ENCODE measurements at places on chromosomes 5 and 9. TPM values are rescaled to one million over a fixed set of nuclear protein-coding genes. Genes with fewer than 3 reads are reported as not detected.

- DNase-seq, result no peak
These were observed 205.5 kb downstream of the TMC1 start for GRCh38 chr9:72726947-72727346.

- no peak for DNase-seq
These were observed 926.4 kb downstream of the MAT2B start for GRCh38 chr5:164431634-164432304.

DNA sequence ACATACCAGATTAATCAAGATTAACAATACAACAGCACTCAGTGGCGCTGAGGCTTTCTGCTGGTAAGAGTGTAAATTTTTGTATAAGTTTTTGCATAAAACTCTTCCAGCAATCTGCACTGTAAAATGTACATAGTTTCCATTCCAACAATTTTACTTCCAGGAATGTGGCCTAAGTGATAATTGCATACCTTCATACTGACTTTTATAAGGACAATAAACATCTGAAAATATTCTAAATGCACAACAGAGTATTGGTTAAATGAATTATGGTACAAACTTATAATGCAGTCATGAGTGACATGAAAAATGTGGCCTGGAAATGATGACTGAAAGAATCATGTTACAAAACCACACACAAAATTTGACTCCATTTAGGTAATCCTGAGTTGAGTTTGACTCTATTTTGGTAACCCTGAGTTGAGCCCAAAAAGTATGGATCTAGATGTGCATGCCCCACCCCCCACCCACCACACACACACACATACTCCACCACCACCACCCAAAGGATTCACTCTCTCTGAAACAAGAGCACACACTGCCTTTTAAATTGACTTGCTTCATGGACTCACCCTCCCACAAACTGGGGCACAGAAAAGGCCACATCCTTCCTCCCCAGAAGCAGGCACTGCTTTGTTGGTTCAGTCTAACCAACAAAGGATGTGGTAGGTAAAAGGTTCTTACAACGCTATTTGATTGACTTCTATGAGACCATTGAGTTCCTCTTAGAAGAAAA lies 137.6 kb downstream of the SUSD1 start:
- no peak for DNase-seq

GRCh38 chr5:82259172-82259800 lies 18.9 kb downstream of the RPS23 start:
- DNase-seq, result no peak

DNA sequence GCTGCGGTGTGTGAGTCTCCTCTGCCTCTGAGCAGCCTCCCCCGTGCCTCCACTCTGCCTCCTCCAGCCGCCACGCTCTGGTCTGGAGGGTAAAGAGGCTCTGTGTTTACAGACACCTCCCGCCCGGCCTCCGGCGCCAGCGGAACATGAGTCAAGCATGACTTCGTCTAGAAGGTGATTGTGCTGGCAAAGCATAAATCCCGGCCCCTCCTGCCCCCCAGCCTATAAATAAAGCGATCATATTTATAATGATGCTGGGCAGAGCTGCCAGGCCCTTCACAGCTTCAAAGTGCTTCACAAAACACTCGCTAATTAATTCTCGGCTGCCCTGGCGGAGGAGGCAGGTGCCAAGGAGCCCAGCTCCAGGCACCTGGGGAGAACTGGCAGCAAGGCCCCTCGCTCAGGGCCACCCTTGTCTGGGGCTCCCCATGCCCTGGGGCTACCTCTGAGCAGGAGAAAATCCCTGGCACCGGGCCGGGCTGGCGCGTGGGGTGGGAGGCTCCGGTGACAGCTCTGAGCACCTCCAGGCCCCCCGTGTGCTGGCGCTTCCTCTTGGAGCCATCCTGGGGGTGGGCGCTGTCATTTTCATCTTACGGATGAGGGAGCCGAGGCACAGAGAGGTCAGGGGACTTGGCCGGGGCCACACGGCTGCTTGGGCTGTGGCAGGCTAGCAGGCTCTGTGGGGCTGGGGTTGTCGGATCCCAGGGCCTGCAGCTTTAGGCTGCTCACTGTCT lies 87.8 kb downstream of the RXRA start:
- DNase-seq, result no peak

- DNase-seq, result no peak
These were observed 120.0 kb downstream of the PDZD2 start for GRCh38 chr5:31758803-31759425.

- no peak for DNase-seq
These were observed 346.0 kb downstream of the KDM4C start for GRCh38 chr9:7103771-7104170.

- peak; percentile 90 for DNase-seq
These were observed 744 bp upstream of the PPP2CA start for GRCh38 chr5:134226441-134227192.

DNA sequence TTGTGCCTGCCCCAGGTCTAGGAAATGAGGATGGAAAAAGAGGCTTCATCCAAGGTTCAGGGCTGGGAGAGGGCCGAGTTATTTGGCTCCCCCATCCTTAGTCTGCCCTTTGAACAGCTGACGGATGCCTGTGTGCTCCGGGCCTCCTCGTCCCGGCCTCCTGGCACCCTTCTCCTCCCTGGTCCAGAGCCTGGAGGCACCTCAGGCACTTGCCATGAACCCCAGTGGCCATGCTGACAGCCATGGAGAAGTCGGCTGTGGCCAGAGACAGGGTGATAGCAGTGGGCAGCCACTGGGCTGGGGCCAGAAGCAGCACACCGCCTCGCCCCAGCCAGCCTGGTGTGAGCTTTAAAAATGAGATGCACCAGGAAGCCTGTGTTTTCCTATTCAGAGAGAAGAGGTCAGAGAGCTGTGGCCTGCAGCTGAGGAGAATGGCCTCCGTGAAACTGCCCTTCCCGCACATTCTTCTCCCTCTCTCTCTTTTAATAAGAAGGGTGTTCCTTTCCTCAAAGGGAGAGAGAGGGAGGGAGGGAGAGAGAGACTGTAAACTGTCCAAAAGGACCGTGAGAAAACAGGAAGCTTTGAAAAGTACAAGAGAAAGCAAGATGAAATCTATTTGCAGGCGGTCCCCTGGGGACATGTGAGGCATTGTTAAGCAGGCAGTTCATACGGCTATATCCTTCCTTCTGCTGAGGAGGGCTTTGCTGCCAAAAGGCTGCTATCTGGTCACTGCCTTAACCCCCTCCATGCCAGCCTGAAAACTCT lies 55.3 kb downstream of the ZNF366 start:
- no peak for DNase-seq

Gene SLC6A18
- total RNA-seq, result not detected

Gene PDGFRB
- total RNA-seq, result 201 TPM

Gene AGXT2
- not detected for total RNA-seq

Gene SLC34A1
- total RNA-seq, result not detected

Gene SPARC
- 1,881 TPM for total RNA-seq

Gene IL5
- total RNA-seq, result not detected

Gene SLC6A19
- total RNA-seq, result 0.32 TPM

All from mesenteric fat pad (tissue), 1 donor.